CD4-positive, alpha-beta T cell treated with Interleukin-6 for 4 hours (primary cell): ENCODE measurements at places on chromosomes 12 and 14.

GRCh38 chr12:53048033-53048779 is 1.7 kb upstream of the TNS2 start:
- DNase-seq: no peak

DNA sequence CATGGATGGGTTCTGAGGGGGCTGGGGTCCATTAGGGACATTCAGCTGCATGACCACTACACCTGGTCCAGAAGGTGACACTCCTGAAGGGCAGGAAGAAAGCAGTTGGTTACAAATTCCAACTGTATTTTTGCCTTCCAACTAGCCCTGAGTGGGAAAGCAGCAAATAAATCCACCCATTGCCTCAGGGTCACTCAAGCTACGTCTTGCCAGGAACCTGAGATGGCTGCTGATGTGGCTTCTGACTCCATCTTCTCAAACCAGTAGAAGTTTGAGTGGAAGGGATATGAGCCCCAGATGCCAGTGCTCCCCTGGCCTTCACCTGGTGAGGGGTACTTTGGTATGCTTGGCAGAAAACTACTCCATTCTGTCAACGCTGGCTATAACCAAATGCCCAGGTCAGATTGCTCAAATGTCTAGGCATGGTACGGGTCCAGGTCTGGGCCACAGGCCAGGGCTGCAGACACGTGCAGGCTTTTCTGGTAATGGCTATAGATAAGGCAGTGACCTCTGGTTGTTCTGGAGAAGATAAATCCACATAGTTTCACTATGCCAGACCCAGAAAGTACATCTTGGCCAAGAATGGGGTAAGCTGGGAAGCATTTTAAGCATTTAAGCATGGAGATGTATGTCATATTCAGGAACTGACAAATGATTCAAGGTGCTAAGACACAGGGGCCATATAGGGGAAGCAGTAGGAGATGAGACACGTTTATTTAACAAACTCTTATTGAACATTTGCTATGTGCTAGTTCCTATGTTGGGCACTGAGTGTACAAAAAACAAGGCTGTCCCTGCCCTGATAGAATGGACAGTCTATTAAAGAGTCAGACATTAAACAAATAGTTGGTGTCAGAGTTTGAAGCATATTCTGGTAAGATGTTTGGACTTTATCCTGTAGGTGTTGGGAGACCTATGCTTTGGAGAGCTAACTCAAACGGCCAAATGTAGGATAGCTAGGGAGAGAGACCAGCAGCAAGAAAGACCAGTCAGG is 8.3 kb upstream of the STAC3 start:
- no peak for DNase-seq

DNA sequence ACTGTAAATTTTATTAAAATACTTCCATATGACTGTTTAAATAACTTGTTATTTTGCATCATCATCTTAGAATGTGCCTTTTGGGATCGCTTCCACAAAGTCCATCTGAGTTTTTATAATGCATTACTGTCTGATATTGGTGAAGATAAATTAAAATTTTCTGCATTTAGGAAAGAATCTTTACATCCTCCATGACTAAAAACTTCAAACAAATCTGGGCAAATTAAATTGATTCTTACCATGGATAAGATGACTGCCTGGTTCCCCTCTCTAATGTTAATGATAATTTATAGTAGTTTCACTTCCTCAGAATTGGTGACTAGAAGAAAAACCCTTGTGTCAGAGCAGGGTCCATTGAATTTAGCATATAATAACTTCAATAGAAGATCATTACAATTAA is 94.7 kb upstream of the SLC38A4 start:
- no peak for DNase-seq

DNA sequence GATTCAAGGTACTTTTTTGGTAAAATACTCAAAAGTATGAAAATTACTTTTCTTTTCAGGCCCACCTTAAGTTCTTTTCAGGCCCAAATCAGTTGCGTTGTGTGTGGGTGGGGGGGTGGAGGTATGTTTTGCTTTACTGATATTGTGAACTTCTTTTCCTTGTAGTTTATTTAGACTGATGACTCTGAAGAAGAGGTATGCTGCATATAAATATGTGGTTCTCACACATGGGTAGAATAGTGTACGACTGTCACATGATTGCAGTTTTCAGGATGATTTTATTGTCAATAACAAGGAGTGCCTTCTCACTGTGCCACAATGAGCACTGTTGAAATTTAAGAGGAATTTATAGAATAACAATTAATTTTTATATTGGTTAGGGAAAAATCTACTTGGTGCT is 166.6 kb upstream of the ATP2B1 start:
- DNase-seq: no peak

GRCh38 chr14:21096438-21096837 is 2.0 kb downstream of the ZNF219 start:
- no peak for DNase-seq

DNA sequence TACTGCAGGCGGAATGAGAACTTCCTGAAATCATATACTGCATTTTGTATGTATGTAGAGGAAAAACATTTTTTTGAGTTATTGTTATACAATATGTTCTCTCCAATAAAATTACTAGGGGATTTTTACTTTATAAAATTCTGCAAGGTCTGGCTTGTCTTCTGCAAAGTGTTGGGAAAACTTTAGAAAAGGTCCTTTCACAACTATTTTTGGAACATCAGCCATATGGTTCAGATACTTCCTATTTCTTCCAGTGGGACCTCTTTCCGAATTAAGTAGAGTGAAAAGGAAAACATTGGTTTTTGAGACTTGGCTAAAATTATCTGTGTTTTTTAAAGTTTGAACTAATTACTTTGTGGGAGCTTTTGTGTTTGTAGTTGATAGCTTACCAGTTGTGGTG is 52.7 kb downstream of the DAAM1 start:
- no peak for DNase-seq

- DNase-seq: no peak
These were observed 11.5 kb downstream of the CCDC198 start for GRCh38 chr14:57482120-57482519.

DNA sequence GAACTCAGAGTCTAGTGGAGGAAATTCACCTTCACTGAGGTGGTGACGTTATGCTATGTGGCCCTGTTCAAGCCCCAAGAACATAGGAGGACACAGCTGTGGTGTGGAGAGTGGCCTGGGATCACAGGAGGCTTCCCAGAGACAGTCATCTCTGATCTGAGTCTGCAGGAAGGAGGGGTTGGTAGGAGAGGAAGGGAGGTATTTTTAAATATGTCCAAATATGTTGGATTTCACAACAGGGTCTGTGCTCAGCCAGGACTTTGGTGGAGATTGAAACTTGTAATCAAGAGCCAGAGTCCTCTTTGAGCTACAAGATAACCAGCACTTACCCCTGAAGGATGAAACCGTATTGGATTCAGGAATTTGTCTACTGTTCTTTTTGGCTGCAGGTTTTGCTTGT is 26.4 kb upstream of the MED13L start:
- no peak for DNase-seq

DNA sequence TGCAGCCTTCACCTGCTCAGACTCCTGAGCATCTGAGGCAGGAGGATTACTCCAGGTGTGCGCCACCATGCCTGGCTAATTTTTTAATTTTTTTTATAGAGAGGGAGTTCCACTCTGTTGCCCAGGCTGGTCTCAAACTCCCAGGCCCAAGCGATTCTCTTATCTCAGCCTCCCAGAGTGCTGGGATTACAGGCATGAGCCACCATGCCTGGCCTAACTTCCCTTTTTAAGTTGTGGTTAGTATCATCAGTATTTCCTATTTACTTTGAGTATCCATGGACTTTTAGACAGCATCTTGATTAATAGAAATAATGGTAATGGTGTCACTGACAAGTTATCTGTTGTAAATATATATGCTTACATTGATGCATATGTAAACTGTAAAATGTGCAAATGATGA is 116.9 kb downstream of the FGD4 start:
- DNase-seq: no peak

- DNase-seq: no peak
These were observed 41.6 kb downstream of the CNTN1 start for GRCh38 chr12:40733871-40734270.

DNA sequence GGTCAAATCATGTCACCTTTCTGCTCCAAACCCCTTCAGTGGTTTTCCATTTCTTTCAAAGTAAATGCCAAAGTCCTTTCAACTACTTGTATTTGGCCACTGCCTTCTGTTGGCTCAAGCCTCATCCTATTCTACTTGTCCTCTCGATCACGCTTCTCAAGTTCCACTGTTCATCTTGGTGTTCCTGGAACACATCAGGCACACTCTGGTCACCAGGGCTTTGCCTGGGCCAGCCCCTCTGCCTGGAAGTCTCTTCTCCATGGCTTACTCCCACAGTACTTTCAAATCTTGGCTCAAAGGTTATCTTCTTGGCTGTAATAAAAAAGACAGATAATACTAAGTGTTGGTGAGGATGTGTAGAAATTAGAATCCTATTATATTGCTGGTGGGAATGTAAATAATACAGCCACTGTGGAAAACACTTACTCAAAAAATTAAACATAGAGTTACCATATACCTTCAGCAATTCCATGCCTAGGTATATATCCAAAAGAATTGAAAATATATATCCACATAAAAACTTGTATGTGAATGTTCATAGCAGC is 17.3 kb upstream of the PPFIBP1 start:
- DNase-seq: no peak

DNA sequence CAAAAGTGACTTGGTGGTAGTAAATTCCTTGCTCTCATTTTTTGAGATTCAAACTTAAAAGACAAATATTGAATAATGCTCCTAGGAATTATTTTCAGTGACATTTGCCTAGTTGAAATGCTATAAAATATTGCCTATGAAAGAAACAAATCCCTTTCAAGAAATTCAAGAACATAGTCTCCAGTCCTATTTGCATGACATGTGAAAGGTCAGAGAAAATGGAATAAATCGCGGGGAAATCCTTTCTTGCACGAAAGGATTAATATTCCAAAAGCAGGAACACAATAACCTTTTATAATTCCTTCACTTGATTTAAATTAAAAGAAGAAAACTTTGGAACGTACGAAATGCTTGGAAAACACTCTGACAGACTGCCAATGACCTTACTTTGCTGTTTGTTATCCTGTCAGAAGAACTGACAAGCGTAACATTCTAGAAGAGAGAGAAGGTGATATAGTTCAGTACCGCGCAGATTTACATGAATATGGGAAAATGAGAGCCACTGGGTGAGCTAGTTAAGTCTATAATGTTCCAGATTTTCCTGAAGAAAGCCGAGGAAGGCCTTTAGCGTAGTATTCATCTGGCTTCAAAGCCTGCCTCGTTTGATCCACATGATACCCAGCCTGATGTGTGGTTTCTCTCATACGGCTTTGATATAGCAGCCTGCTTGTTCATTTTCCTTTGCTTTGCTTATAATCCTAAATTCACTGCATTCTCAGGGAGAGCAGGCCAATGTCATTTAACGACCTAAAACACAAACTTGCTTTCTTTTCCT is 103.0 kb downstream of the PRIMA1 start:
- no peak for DNase-seq

- no peak for DNase-seq
These were observed 68.3 kb downstream of the SETD3 start for GRCh38 chr14:99412117-99413061.

- no peak for DNase-seq
These were observed 268.2 kb upstream of the GRIP1 start for GRCh38 chr12:66947119-66947518.

- DNase-seq: no peak
These were observed 44.6 kb upstream of the FAR2 start for GRCh38 chr12:29104516-29104915.

DNA sequence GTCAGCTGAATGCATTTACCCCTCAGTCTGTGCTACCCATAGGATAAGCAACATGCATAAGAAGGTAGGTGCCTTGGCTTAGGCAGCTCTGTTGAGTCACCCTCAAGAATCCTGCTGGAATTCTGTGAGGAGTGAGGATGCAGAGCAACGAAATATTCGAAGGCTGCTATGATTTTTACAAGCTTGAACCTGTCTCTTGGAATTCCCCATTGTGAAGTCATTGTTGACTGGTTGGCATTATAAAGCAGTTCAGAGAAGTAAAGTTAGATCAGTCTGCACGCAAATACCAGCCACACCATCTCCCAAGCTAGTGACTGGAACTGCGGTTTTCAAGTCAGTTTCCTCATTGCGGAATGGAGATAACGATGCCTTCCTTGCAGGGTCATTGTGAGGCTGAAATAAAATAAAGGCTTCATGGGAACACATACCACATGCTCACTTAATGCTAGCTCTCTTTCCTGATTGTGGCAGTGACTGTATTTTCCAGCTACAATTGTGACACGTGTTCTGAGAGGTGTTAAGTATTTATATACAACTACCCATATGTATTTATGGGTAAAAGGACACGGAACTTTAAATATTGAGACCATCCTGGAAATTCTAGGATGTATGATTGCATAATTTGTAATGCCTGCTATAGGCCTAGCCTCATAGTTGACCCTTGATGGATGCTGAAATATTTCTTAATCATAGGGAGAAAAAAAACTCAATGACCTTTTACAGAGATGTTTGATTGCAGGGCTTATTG is 96.7 kb downstream of the ETV6 start:
- DNase-seq: no peak

DNA sequence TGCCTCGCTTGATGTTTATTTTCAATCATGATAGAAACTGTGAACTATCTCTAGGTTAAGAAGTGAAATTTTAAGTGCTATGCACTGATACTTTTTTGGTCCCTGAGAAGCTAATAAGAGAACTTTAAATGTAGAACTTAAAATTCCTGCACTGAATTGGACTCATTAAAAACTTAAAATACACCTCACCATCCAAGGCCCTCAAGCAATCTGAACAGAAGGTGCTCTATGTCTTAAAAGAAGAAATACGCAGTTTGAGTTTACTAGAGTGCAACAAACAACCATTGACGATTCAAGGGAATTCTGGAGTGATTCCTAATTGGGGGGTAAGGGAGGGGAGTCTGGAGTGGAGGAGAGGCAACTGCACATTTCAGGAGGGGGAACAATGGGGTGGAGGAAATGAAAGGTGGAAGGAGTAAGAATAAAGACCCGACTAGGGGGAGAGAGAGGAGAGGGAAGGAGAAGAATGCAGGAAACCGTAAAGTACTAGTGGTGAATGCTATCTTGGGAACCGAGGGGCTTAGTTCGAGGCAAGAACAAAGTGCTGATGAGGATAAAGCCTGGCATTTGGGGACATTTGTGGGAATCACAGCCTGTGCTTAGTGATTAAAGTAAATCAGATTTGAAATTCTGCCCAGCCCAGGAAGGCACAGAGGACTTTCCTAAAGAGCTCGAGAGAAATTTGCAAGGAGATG is 389.7 kb downstream of the AACS start:
- DNase-seq: no peak

- DNase-seq: no peak
These were observed 79.7 kb upstream of the GNG2 start for GRCh38 chr14:51780741-51781140.

- no peak for DNase-seq
These were observed 52.4 kb downstream of the MON2 start for GRCh38 chr12:62519043-62519442.

- no peak for DNase-seq
These were observed 524.8 kb upstream of the STXBP6 start for GRCh38 chr14:25574628-25575325.

DNA sequence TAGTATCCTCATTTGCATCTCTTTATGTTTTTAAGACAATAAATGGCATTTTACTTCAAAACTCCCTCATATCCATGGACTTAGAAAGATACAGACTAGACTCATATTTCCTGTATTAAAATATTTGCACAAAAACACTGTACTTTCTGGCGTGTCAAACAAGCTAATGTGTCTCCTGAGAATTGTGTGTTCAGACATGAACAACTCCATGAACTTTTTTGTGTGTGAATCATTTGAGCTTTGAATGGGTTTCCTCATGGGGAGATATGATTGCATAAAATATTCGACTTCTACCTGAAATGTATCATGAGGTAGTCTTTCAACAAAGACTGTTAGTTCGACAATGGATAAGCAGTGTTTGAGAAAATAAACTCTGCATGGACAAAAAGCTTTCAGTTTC is 58.8 kb downstream of the TMEM30B start:
- no peak for DNase-seq

- no peak for DNase-seq
These were observed 113.2 kb upstream of the HIF1A start for GRCh38 chr14:61581955-61582615.
